ENCODE measurements at places on chromosomes 12 and 14.

DNA sequence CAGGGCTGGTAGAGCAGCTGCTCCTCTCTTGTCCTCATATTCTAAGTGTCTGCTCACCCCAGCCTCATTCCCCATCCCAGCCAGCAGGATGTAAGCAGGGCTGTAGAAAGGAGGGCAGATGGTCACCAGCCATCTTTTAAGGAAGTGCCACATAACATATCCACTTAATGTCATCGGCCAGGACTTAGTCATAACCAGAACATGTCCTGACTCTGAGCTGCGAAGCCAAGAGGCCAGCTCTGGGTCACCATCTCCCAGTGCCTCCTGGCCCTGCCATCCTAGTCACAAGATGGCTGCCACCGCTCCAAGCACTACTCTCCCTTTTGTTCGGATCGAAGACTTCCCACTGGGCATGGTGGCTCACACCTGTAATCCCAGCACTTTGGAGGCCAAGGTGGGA lies 123.9 kb downstream of the PLXNC1 start:
- DNase-seq, result no peak

GRCh38 chr12:51128919-51129318 lies 44.0 kb downstream of the TFCP2 start:
- DNase-seq, result no peak

- DNase-seq, result no peak
Observed at GRCh38 chr12:2510045-2510444, 284.7 kb upstream of the FKBP4 start.

- DNase-seq, result no peak
Observed at GRCh38 chr12:51666696-51667095, 75.7 kb downstream of the SCN8A start.

DNA sequence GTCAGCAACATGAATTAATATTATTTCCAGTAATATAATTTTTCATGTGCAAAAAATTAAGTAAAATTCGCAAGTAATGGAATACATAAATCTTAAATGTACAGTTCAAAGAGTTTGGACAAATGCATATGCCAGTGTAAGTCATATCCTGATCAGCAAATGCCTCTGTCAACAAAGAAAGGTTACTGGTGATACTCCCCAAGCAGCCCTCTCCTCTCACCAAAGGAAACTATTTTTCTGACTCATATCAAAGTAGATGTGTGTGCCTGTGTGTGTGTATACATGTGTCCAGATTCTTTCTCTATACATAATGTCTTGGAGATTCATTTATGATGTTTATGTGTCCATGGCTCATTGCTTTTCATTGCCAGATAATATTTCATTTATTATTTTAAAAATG lies 1035.0 kb downstream of the SLC16A7 start:
- DNase-seq, result no peak

DNA sequence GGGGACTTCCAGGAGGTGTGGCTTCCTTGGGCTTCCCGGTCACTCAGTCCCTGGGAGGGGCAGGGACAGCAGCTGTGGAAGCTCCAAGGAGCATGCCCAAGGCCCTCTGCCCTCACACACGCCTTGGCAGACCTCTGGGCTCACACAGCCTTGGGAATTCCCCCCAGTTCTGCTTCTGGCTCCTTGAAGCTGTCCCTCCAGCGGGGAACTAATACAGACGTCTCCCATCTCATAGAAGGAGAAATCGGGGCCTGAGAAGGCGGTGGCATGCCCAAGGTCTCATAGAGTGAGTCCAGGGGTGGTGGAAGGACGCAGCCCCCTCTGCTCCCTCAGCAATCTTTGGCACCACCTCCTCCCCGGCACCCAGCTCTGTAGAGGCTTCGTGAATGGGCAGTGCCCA lies 15.7 kb upstream of the TMEM119 start:
- DNase-seq, result no peak

- DNase-seq, result no peak
Observed at GRCh38 chr14:94679106-94679810, 67.1 kb downstream of the SERPINA3 start.

- no peak for DNase-seq
Observed at GRCh38 chr12:47141459-47141858, 61.7 kb upstream of the AMIGO2 start.
